Stimulated activated CD8-positive, alpha-beta memory T cell treated with anti-CD3 and anti-CD28 coated beads, Interleukin-4, amount 100 ng/mL, for 1 hour (primary cell): ENCODE measurements at places on chromosomes 4 and X.

GRCh38 chr4:105858466-105859040 is 36.7 kb upstream of the NPNT start:
- no peak for DNase-seq

- DNase-seq, result no peak
These were observed 651.2 kb upstream of the PITX2 start for GRCh38 chr4:111274060-111274459.

DNA sequence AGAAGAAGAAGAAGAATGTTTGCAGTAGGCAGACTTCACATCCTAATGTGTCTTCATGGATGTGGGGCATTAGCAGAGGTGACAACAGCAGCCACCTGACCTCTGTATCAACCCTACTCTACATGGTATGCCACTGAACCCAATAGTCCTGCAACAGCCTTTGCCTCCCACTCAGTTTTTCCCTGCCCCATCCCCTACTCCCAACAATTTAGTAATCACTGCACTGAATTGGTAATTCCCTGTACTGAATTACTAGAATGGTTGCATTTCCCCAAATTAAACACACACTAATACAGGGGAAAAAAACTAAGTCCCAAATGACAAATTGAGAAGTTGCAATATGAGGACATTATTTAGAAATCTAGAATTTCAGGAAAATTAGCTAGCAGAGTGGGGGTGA is 31.4 kb upstream of the FAM241A start:
- DNase-seq, result no peak

- no peak for DNase-seq
These were observed 556.5 kb upstream of the NR3C2 start for GRCh38 chr4:148998719-148999118.

DNA sequence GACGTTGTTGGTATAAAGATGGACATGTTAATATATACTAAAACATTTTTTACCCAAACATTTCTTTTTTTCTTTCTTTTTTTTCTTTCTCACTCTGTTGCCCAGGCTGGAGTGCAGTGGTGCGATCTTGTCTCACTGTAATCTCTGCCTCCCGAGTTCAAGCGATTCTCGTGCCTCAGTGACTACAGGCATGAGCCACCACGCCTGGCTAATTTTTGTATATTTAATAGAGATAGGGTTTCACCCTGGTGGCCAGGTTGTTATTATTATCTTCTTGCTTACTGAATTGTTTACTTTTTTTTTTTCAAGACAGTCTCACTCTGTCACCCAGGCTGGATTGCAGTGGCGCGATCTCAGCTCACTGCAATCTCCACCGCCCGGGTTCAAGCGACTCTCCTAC is 68.8 kb downstream of the HOPX start:
- DNase-seq, result no peak

DNA sequence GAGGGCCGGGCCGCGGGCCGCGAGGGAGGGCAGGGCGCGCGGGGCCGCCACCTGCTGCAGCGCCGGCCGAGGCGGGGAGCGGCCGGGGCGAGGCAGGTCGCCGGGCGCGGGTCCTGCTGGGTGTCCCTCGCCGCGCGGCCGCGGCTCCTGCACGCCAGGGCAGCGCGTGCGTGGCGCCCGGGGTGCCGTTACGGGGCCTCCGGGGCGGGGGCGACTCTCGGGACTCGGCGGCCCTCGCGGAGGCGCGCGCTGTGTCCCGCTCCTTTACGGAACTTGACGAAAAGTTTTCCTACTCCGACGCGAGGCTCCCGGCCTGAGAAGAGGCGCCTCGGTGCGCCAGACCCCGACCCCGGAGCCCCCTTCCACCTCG is 329 bp downstream of the TBC1D14 start:
- DNase-seq, result no peak

GRCh38 chrX:56000174-56000573 is 232.0 kb upstream of the KLF8 start:
- DNase-seq, result no peak

- DNase-seq, result no peak
These were observed 41.1 kb downstream of the MAD2L1 start for GRCh38 chr4:120025516-120025915.

- DNase-seq, result no peak
These were observed 87.7 kb upstream of the SRD5A3 start for GRCh38 chr4:55258152-55258865.

DNA sequence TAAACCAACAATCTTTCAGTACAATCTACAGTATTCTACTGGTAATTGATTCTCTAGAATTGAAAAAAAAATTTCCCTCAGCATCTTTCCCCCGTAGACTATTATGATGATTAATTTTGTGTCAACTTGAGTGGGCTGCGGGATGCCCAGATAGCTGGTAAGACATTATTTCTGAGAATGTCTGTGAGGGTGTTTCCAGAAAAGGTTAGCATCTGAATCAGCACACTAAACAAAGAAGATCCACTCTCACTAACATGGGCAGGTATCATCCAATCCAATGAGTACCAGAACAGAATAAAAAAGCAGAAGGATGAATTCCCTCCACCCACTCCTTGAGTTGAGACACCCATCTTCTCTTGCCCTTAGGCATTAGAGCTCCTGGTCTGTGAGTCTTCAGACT is 186.1 kb upstream of the MAB21L2 start:
- DNase-seq, result no peak

- DNase-seq, result no peak
These were observed 152.5 kb upstream of the STX18 start for GRCh38 chr4:4694296-4694772.

- DNase-seq, result no peak
These were observed 55.3 kb downstream of the TMPRSS11F start for GRCh38 chr4:68074397-68074796.

DNA sequence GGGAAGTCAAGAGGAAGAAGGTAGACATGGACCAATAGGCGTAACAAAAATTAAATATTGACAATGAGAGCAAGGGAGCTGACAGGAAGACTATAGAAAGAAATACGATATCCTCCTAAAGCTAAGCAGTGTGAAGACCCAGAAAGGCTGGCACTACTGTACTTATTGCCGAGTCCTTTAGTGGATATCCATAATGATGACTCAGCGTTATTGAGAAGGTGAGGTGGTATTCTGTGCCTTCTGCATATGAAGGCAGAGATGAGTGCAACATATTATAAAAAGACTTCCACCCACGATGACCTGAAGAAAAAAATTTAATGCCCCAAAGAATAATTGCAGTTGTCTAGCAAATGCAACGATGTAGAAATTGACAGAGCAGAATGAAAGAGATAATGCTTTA is 13.0 kb upstream of the MCF2 start:
- no peak for DNase-seq

- no peak for DNase-seq
These were observed 1.1 kb downstream of the SLIT2 start for GRCh38 chr4:20252656-20253282.
